Epithelial cell of esophagus (primary cell): ENCODE measurements at places on chromosomes 6 and 20.

DNA sequence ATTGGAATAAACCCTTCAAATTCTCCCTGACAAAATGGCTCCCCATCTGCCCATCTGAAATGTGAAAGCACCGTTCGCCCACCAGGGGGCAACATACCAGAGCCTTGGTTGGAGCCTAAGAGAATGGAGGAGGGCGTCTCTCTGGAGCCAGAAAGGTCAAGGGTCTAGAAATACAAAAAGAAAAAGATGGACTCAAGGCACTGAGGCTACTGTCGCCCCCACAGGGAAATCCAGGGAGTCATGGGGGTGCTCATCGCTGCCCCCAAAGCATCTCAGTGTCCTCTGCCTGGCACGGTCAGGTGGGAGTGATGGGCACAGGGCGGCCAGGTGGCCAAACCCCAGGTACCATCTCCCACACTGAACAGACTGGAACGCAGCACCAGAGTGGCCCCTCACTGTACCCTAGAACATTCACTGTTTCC, 136.3 kb downstream of the ZMYND8 start:
- peak; percentile 49 for DNase-seq

- DNase-seq = no peak
Observed at GRCh38 chr6:7194657-7195056, 86.9 kb downstream of the RREB1 start.

DNA sequence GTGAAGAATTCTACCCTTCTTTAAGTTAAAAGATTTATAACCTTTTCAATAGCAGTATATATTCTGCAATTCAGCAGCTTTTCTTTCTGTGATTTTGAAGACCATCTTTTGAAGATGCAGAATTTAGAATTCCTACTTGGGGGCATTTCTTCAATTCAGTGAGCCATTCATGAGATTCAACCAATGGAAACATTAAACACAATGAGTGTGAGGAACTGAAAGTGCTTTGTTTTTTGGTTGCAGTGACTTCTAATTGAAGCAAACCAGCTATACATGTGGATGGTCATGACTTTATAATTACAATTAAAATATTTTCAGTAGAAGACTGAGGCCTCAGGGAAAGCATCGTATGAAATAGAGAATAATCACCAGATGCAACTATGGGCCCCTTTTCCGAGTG, 108.3 kb downstream of the CARMIL1 start:
- no peak for DNase-seq

- DNase-seq = no peak
Observed at GRCh38 chr20:7361321-7361720, 578.9 kb downstream of the HAO1 start.

DNA sequence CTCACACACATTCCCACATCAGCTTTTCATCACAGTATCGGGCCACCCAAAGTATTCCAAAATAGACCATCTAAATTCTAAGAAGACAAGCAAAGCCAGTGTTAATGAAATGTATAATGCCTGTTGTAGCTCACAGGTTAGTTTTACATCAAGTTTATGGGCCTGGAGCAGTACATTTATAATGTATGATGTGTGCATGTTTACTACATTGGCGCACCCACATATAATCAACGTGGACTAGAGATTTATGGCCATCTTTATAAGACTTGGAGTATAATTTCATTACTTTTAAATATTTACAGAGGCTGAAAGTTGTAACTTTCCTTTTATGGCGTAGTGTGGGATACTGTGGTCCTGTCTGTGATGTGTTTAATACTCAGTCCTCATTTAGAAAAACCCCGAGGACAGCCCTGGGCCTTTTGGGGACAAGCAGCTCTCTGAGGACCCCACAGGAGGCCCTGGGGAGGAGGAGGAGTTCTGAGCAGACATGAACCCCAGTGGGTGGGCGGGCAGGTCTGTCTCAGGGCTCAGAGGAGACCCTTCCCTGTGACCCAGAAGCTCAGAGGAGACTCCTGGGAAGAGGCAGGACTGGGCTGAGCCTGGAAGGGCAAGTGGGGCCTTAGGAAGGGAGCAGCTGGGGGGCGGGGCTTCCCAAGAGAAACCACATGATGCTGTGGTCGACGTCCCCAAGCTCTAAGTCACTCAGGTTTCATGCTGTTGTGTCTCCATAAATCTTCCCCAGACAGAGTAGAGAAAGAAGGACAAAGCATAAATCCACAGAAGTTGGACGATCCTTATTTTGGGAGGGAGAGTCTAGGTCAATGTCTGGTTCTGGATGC, 232.1 kb downstream of the PREX1 start:
- DNase-seq = no peak

DNA sequence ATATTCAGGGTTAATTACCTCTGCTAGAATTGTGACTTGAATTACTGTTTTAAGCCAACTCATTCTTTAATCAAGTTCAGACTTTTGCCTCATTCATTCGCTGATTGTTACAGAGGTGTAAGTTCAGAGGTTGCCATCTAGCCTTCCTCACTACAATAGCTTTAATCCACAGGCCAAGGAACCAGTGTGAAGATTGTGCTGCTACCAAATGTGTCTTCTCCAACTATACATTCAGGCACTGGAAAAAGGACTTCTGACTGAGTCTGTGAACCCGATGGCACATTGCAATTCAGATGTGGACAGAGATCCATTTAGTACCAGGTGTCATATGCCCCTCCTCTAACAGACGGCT, 111.2 kb upstream of the ADGRF1 start:
- DNase-seq = no peak

DNA sequence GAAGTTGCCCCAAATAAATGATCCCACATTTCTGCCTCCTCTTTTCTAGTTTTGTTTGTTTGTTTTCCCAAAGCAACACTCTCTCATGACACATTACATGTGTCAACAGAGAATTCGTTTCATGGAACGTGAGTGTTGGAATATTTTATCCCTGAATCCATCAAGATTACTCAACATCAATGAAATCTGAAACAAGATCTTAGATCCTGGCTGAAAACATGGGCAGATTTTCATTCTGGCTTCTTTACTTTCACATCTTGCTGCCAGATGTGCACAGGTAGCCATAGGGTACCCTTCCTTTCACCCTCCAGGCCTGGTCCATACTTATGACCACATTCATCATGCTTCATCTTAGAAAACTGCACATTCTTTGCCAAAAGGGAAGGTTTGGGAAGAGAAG, 347.0 kb downstream of the DOK5 start:
- no peak for DNase-seq

DNA sequence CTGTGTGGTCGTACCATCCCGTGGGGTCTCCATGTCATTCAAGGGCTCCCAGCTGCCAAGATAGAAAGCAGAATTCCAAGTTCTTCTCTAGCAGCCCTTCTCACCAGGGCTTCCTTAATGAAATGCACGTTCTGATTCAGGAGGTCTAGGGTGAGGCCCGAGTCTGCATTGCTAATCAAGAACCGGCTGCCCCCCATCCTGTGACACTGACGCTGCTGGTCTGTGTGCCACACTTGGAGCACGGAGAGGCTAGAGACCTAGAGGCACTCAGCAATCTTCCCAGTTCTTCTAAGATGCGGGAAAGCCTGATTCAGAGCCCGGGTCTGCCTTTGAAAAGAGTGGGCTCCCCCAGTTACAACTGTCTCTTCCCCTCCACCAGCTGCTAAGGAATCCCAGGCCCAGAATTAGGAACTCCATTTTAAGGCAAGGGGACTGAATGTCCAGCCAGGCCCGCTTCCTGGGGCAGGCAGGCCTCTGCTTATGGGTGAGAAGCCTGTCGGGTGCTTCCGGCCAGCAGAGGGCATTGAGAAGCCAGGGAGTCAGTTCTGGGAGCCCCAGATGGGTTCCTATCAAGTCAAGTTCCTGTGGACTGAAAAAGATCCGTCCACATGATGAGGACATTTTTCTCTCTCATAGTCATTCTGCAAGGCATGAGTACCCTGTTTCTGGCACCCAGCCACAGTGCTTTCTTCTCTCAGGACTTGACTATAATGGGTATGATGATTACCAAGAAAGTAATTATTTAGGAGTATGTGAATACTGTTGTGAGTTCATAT, 69.8 kb upstream of the RIN2 start:
- peak; percentile 92 for DNase-seq

GRCh38 chr6:47464052-47464451, 13.5 kb upstream of the CD2AP start:
- peak; percentile 69 for DNase-seq

GRCh38 chr6:160509610-160510009, 154.5 kb downstream of the LPA start:
- no peak for DNase-seq

GRCh38 chr6:76684875-76685274, 612.4 kb upstream of the IMPG1 start:
- DNase-seq = peak; percentile 11

DNA sequence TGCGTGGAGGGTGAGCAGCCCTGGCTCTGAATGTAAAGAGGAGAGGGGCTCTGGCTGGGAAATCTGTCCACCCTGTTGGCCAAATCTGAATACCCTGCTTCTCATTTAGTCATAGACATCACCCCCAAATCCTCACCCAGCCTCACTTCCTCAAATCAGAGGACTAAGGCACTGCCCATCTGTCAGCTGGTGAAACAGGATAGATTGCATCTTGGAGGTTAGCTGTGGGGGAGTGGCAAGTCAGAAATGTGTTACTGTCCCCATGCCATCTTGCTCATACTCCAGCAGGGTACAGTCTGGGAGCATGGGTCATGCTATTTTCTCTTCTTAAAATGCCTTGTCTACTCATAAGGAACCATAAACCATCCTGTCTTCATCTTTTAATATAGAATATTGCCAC, 9.5 kb upstream of the DTNBP1 start:
- no peak for DNase-seq

- no peak for DNase-seq
Observed at GRCh38 chr20:58023781-58024180, 204.7 kb downstream of the ANKRD60 start.

- DNase-seq = no peak
Observed at GRCh38 chr6:35164277-35164676, 23.1 kb upstream of the TCP11 start.

DNA sequence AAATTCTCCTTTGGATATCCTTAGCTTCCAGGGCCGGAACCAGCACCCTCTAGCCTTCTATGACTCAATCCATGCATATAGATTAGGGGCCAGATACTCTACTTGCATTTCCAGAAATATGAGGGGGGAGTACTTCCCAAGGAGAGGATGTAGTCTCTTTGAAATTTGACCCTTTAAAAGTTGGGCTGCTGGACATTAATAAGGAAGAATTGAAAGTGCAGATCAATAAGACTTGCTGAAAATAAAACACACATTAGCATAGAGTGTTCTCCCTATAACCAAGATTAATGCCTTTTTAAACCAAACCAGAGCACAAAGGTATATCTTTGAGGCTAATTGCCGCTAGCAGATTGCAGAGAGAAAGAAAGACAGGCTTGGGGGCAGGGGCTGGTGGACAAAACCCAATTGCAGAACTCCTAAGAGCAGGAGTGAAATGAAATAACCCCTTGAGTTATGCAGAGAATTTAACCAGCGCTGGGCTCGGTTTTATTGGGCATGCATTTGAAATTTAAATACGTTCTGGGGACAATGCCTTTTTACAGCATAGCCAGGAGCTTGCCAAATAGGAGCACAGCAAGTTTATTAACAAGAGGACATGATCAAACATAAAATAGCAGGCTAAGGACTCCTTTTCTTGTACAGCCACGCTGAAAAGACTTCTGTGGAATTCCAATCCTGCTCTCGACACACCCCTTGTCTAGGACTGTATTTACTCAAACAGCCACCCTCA, 108.2 kb upstream of the SALL4 start:
- peak; percentile 63 for DNase-seq
